ENCODE measurements at places on chromosomes 7 and 10. TPM values are rescaled to one million over a fixed set of nuclear protein-coding genes. Genes with fewer than 3 reads are reported as not detected.

MRC1 gene
- 14.0 TPM for total RNA-seq

LIPJ gene
- total RNA-seq, result 0.14 TPM

CPED1 gene
- 32.3 TPM for total RNA-seq

CC2D2B gene
- 0.74 TPM for total RNA-seq

ADAM22 gene
- total RNA-seq, result 1.7 TPM

ANXA8L1 gene
- 12.0 TPM for total RNA-seq

- H3K27me3 ChIP-seq, result no peaks in the 10 kb centered on the region
- H3K4me3 ChIP-seq, result no peak overlapping the region
- H3K36me3 ChIP-seq, result no peaks in the 10 kb centered on the region
- no peaks in the 10 kb centered on the region for H3K4me1 ChIP-seq
- no peak overlapping the region for H3K27ac ChIP-seq
- DNase-seq, result no peak
These were observed 574.4 kb downstream of the TNS3 start for GRCh38 chr7:47007471-47007870.

DNA sequence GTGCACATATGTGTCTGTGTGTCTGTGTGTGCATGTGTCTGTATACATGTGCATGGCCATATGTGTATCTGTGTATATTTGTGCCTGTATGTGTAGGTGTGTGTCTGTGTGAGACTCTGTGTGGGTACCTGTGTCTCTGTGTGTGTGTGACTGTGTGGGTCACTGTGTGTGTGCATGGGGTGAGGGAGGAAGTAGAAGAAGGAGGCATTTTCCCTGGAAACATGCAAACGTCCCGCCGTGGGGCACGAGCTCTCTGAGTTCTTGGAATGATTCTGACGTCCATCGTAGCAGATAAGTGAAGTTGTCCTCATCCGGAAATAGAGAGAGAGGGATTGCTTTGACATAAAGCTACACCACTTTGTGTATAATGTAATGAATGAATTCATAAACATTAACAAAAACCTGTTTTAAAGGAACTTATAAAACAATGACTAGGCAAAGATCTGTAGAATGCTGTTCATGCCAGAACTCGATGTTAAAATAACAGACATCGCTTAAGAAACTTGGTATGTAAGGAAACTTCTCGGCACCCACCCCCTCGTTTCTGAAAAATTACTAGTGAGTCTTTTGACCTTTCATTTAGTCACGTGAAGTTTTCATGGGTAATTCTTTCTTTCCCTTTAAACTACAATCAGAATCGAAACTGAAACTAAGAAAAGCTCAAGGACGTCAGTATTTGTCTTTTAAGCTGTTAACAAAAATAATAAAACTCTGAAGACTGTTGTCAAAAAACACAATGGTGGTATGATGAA, 43.6 kb upstream of the KLF6 start:
- no peak overlapping the region for H3K4me3 ChIP-seq
- H3K27me3 ChIP-seq, result no peaks in the 10 kb centered on the region
- peaks cover 14% of the 10 kb centered on the region for H3K4me1 ChIP-seq
- H3K36me3 ChIP-seq, result no peaks in the 10 kb centered on the region

- H3K27ac ChIP-seq, result no peak within 1 kb of the TSS
- H3K36me3 ChIP-seq, result no peaks in the 10 kb centered on the region
- peaks cover 7% of the 10 kb centered on the region for H3K27me3 ChIP-seq
- peak; percentile 66 for DNase-seq
- no peaks in the 10 kb centered on the region for H3K4me1 ChIP-seq
- H3K4me3 ChIP-seq, result peak within 1 kb of the TSS; percentile 34
These were observed at the start of gene PLPP4 for GRCh38 chr10:120456626-120457430. Gene PLPP4 (plus strand): TSS chr10:120457227. CDS start chr10:120457306, 79 bp downstream.

DNA sequence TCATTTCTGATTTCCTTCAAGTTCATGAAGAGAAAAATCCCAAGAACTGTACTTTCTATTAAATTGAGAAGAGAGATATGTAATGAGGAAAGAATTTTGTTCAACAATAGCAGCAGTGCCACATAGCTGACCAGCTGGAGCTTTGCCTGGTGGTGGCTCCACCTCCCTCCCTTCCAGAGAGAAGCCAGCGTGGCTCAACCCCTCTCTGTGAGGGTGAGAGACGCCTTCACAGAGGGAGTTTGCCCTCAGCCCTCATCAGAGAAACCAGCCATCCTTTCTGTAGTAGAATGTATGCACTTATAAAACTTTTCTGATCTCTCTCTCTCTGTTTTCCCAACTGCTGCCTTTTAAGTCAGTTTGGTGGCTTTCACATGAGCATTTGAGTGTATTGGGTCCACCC, 20.5 kb upstream of the COL1A2 start:
- H3K36me3 ChIP-seq, result no peaks in the 10 kb centered on the region
- peak; percentile 95 for DNase-seq
- H3K27ac ChIP-seq, result peak overlapping the region; percentile 70
- no peaks in the 10 kb centered on the region for H3K27me3 ChIP-seq
- H3K4me3 ChIP-seq, result no peak overlapping the region
- no peaks in the 10 kb centered on the region for H3K4me1 ChIP-seq

- H3K36me3 ChIP-seq, result no peaks in the 10 kb centered on the region
- no peak overlapping the region for H3K27ac ChIP-seq
- H3K27me3 ChIP-seq, result no peaks in the 10 kb centered on the region
- H3K4me1 ChIP-seq, result no peaks in the 10 kb centered on the region
These were observed 126.7 kb upstream of the ZWINT start for GRCh38 chr10:56487746-56488145.

DNA sequence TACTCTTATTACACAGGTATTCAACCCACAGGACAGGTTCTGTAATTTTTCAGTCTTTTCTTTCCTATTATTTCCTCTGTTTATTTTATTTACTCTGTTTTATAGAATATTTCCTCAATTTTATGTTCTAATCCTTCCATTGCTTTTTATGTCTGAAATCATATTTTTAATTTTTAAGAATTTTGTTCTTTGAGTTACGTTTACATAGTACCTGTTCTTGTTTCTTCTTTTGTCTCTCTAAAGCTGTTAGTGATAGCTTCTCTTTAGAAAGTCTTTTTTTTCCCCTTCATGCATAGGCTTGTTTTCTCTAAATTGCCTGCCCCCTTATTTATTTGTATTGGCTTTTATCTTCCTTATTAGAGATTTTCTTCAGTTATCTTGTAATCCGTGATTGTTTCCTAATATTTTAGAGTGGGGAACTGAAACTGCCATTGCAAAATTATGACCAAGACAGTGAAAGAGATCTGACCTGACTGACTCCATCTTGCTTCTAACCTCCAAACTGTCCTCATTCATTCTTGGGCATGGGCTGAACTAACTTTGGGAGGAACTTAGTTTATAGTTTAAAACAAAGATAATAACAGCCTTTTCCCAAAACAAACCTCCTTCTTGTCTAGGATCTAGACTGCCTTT, 187.6 kb downstream of the PFKFB3 start:
- no peaks in the 10 kb centered on the region for H3K27me3 ChIP-seq
- H3K36me3 ChIP-seq, result no peaks in the 10 kb centered on the region
- no peak overlapping the region for H3K4me3 ChIP-seq
- no peaks in the 10 kb centered on the region for H3K4me1 ChIP-seq

- no peaks in the 10 kb centered on the region for H3K27me3 ChIP-seq
- H3K27ac ChIP-seq, result no peak overlapping the region
- peak; percentile 40 for DNase-seq
- H3K4me1 ChIP-seq, result no peaks in the 10 kb centered on the region
These were observed 166.2 kb downstream of the PTPN20 start for GRCh38 chr10:47077386-47077785.

- H3K4me3 ChIP-seq, result no peak overlapping the region
- DNase-seq, result peak; percentile 76
- H3K4me1 ChIP-seq, result peaks cover 5% of the 10 kb centered on the region
- H3K27ac ChIP-seq, result peak overlapping the region; percentile 93
- H3K36me3 ChIP-seq, result no peaks in the 10 kb centered on the region
- H3K27me3 ChIP-seq, result no peaks in the 10 kb centered on the region
These were observed 3.2 kb downstream of the DNAJB6 start for GRCh38 chr7:157339777-157340677.

DNA sequence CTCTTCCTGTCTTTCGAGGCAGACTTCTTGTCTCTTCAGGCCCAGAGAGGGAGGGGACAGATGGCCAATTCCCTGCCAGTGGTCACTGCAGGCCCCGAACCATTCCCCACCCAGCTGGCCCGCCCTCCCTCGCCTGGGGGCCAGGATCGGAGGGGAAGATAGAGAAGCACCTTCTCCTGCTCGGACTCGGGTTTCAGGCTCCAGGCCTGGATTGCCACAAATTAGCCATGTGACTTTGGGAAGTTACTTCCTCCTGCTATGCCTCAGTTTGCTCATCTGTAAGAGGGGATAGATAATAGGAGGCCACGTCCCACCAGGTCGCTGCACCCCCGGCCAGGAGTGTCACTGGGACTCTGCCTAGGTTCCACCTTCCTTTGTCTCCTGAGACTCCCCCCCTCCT, 24.8 kb upstream of the PPP2R2D start:
- H3K27me3 ChIP-seq, result peaks cover 7% of the 10 kb centered on the region
- no peaks in the 10 kb centered on the region for H3K4me1 ChIP-seq
- no peaks in the 10 kb centered on the region for H3K36me3 ChIP-seq
- no peak overlapping the region for H3K4me3 ChIP-seq
- no peak overlapping the region for H3K27ac ChIP-seq
- no peak for DNase-seq

GRCh38 chr7:102834999-102835398, 77.8 kb upstream of the LRRC17 start:
- DNase-seq, result no peak
- no peaks in the 10 kb centered on the region for H3K27me3 ChIP-seq
- H3K36me3 ChIP-seq, result peaks cover 2% of the 10 kb centered on the region
- no peaks in the 10 kb centered on the region for H3K4me1 ChIP-seq

DNA sequence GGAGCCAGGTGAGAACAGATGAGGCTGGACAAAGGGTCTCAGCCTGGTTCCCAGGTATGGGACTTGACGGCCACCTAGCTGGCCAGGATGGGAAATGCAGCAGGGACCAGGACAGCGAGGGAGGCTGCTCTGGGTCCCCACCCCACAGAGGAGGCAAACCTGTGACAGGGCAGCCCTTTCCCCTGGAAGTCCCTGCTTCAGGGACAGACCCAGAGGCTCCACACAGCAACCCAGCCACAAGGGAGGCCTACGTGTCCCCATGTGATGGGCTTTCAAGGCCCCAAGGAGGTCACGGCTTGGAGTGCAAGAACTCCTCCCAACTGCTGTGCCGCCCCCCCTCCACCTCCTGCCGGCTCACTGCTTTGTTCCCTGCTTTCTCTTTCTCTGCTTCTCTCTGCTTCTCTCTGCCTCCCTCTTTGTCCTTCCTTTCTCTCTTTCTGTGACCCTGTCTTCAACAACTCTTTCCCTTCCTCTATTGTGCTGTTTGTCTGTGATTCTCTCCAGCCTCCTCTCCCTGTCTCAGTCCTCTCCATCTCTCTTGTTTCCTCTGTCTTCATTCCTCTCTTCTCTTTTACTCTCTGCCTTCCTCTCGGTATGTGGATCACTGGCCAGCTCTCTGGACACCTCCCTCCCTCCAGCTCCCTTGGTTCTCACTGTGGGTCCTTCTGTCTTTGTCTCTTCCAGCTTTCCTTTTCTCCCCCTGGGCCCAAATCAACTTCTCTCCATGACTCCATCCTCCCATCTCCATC, 9.6 kb upstream of the EIF5AL1 start:
- no peak overlapping the region for H3K4me3 ChIP-seq
- no peaks in the 10 kb centered on the region for H3K36me3 ChIP-seq
- no peaks in the 10 kb centered on the region for H3K4me1 ChIP-seq

GRCh38 chr7:116772423-116772863, 89.9 kb upstream of the CAPZA2 start:
- H3K4me1 ChIP-seq, result peaks cover 7% of the 10 kb centered on the region
- no peak overlapping the region for H3K27ac ChIP-seq
- H3K36me3 ChIP-seq, result no peaks in the 10 kb centered on the region
- H3K4me3 ChIP-seq, result no peak overlapping the region

DNA sequence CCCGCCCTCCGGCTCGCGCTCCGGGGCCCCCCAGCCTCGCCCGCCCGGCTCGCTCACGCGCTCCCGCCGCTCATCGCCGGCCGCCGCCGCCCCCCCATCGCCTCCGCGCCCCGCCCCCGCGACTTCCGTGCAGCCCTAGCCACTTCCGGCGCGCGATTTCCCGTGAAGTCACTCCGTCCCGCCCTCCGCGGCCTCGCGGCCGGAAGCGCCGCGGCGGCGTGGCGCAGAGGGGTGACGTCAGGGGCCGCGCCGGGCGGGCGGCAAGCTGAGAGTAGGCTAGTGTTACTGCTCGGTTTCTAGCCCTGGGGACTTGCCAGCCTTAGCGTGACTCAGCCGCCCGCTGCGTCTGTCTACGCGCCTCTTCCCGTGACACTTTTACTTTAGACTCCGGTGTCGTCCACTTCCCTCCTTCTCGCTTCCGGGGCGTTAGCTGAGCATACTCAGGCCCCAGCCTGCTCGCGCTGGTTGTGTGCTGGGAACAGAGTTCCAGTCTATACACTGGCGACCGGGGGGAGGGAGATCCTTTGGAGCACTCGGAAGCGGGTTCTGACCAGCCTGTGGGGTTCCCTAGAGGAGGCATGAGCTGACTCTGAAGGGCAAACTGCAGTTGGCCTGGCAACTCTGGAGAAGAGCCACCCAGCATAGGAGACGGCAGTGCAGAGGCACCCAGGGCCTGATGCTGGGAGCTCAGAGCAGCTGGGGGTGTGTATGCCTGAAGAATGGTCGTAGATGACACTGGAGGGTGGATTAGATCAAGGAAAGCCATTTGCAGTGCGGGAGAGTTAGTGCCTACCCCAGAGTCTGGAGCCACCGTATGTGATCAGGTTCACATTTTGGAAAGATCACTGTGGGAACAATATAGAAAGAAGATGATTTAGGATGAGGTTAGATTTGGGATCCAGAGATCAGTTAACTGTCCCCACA, at the start of gene PURB:
TSS of gene PURB (minus strand) at position 137 of the 924 bp plus-strand sequence. CDS start 182 bp downstream, outside the sequence.
- no peaks in the 10 kb centered on the region for H3K27me3 ChIP-seq
- H3K36me3 ChIP-seq, result no peaks in the 10 kb centered on the region
- H3K27ac ChIP-seq, result peak within 1 kb of the TSS; percentile 100
- no peaks in the 10 kb centered on the region for H3K4me1 ChIP-seq

- peak; percentile 56 for DNase-seq
- H3K4me3 ChIP-seq, result no peak overlapping the region
- H3K4me1 ChIP-seq, result peaks cover 7% of the 10 kb centered on the region
- no peak overlapping the region for H3K27ac ChIP-seq
- H3K36me3 ChIP-seq, result no peaks in the 10 kb centered on the region
- H3K27me3 ChIP-seq, result no peaks in the 10 kb centered on the region
These were observed 58.6 kb upstream of the OPALIN start for GRCh38 chr10:96417441-96417840.

- H3K27me3 ChIP-seq, result no peaks in the 10 kb centered on the region
- H3K27ac ChIP-seq, result no peak overlapping the region
- H3K4me1 ChIP-seq, result no peaks in the 10 kb centered on the region
- no peak overlapping the region for H3K4me3 ChIP-seq
These were observed 523.9 kb downstream of the ADRA2A start for GRCh38 chr10:111600772-111601171.

GRCh38 chr10:75530299-75530698, 98.9 kb downstream of the LRMDA start:
- H3K4me3 ChIP-seq, result no peak overlapping the region
- H3K4me1 ChIP-seq, result peaks cover 2% of the 10 kb centered on the region
- no peak for DNase-seq
- H3K27ac ChIP-seq, result no peak overlapping the region
- no peaks in the 10 kb centered on the region for H3K36me3 ChIP-seq
